Stimulated activated naive CD4-positive, alpha-beta T cell treated with Interleukin-2 at 50 U/mL for 16 hours (primary cell): ENCODE measurements at places on chromosomes 12 and 14.

- DNase-seq, result no peak
Measured at GRCh38 chr12:16573398-16574077, 32.4 kb downstream of the LMO3 start.

DNA sequence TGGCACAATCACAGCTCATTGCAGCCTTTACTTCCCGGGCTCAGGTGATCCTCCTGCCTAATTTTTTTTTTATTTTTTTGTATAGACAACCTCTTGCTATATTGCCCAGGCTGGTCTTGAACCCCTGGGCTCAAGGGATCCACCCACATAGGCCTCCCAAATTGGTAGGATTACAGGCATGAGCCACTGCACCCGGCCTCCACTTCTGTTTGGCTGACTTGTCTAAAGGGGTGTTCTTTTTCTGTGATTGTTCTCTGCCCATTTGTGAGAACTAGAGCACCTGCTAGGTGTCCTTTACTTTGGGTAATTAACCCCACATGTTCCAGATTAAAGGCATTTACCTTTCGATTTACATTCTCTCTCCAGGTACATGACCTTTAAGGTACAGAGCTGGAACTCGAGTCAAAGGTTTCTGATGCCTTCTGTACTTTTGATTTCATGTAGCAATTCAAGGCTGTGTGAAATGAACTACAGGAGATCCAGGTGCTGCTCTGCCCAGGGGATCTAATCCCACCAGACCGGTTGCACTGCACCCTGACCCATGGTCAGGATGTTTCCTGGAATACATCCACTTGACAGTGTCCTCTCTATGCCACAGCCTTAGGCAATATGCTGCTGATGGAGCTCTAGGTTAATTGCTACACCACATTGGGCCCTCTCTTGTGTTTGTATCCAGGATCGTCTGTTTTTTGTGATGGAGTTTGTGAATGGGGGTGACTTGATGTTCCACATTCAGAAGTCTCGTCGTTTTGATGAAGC lies 163.6 kb downstream of the PRKCH start:
- no peak for DNase-seq

DNA sequence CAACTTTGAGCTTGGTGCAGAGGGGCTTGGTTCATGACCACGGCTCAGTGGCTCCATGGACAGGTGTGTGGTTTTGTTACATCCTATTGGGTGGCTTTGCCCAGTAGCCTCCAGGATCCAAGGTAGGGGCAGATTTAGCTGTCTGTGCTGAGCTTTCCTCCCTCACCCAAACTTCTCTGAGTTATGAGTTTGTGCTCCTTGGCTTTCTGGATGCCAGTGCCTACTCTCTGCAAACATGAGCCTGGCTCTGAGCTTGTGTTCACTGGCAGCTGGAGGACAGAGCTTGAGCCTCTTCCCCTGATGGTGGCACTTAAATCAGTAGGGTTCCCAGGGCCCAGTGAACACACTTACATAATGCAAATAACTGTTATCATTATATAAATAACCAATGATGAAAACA lies 45.3 kb upstream of the HECTD1 start:
- DNase-seq, result no peak

DNA sequence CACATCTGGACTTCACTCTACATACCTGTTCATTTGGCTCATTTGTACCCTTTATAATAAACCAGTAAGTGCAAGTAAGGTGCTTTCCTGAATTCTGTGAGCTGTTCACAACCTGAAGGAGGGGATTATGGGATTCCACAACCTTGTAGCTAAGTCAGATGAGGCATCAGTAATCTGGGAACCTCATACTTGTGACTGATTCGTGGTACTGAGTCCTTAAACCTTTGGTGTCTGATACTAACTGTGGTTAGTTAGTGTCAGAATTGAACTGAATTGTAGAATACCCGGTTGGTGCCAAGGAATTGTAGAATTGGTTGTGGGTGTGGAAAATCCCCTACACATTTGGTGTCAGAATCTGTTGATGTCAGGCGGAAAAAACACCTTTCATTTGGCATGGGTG lies 83.4 kb downstream of the TMX1 start:
- no peak for DNase-seq

DNA sequence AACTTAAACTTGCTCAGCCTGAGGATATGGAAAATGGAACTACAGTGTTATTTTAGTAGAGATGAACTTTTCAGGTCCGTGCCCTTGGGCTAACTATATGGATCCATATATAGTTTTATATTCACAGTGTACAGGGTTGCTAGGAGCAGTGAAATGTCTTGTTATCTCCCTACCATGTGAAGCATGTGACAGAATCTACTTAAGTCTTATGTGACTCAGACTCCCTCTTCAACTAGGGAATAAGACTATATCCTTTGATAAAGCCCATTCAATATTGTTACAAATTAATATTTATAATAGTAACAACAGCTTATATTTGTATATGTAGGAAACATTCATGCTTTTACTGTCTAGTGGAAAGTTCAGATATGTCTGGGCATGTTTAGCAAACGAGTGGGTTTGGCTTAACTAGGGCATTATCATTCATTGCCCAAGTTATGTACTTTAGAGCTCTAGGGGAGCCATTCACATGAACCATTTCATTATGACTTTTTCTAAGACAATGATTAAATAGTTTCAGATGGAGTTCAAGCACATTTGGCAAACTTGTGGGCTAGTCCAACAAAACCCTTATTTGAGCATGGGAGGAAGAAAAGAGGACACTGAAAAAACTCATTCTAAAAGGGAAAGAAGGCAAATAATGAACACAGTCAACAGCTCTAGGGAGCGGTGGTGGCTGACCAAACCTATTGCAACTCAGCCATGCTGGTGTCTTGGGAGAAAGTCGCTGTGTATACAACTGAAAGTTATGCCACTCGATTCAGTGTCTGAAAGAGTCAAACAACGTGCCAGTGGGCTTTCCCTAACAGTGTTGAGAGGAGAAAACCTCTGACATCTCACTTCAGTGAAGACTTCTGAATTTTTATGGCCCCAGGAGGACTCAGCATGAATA lies 305.9 kb upstream of the G2E3 start:
- DNase-seq, result no peak

- DNase-seq, result no peak
Measured at GRCh38 chr14:24876996-24877395, 173.0 kb downstream of the STXBP6 start.

DNA sequence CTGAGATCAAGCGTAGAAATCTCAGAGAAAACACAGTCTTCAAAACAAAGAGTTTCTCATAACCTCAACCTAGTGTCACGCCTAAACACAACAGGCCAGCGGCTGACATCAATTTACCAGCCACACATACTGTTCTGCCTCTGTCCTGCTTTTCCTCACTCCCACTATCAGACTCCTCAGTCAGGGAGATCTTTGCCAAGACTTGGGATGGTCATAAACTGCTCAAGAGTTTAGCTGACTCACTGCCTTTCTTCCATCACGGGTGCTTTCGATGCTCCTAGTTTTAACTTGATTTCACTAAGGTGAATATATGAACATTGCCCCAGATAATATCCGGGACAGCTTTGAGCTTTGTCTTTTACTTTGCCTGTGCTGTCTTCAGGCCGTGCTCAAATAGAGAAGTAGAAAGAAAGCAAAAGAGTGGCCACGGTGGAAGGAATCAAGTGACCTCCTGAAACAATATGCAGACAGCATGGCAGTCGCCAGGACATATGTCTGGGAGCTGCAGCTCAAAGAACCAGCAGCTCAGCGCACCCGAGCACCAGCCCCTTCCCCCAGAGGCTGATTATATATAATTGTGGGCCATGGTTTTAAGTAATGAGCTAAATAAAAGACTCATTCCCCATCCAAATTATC lies 12.1 kb downstream of the MDM1 start:
- DNase-seq, result no peak

GRCh38 chr12:78040111-78040510 lies 209.4 kb downstream of the NAV3 start:
- DNase-seq, result no peak

- no peak for DNase-seq
Measured at GRCh38 chr14:74964787-74965485, 9.5 kb upstream of the PGF start.

DNA sequence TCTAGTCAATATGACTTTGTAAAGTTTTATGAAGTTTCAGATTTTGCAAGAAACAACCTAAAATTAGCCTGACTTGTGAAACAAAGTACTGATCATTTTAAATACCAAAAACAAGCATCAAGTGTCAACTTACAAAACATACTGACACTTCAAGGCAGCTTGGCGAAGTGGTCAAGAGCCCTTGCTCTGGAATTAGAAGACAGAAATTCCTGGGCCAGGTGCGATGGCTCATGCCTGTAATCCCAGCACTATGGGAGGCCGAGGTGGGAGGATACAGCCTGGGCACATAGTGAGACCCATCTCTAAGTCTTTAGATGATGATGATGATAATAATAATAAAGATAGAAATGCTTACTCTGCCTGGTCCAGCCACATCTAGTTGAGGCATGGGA lies 45.4 kb upstream of the NR2C1 start:
- DNase-seq, result no peak

DNA sequence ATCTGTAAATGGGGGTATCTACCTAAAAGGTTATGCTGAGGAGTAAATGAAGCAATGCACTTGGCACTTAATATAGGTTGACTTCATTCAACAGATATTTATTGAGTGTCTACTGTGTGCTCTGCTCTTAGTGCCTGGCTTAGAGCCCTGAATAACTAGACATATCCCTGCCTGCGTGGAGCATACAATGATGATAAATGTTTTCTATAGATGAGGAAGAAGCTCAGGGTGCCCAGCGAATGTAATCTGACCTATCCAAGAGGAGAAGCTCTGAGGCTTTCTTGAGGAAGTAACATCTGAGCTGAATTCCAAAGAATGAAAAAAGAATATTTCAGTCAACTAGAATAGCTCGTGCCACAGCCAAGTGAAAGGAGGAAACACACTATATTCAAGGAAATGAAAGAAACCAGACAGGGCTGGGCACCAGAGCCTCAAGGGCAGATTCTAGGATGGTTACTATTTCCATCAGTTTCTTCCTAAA lies 17.9 kb upstream of the HIGD1C start:
- DNase-seq, result no peak

DNA sequence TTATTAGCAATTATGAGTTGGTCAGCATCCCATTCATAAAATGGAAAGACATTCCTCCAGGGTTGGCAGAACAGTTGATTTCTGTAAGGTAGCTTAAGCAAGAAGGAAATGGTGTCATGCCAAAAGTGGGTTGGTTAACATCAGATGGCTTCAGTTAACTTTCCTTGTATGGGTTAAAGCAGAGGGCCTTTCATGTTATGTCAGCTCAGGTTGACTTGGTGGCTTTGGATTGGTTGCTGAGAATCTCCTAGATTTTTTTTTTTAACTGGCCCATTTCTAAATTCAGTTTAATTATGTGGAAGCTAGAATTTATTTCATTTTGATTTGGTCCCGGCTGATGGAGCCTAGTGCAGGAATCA lies 87.8 kb downstream of the BBS10 start:
- no peak for DNase-seq

- DNase-seq, result no peak
Measured at GRCh38 chr14:102931580-102932285, 9.3 kb downstream of the AMN start.

GRCh38 chr14:53701108-53701875 lies 255.3 kb downstream of the BMP4 start:
- no peak for DNase-seq

DNA sequence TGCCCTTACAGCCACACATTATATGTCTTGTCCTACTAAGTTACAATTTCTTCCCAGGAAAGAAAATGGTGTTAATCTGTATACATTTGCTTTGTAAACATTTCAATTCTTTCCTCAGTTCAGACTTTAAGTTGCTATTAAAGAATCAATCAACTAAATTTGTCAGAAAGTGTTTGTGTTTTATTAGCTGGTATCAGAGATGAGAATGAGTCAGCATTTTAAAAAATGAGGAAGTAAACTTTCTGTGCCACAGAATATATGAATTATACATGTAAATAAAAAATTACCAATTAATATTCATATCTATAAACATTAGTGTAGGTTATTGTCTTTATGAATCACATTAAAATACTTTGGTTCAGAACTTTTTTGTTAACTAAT lies 82.0 kb downstream of the LMO3 start:
- no peak for DNase-seq

- no peak for DNase-seq
Measured at GRCh38 chr14:61891810-61892209, 129.6 kb downstream of the SNAPC1 start.

GRCh38 chr14:52960627-52961026 lies 9.8 kb upstream of the FERMT2 start:
- DNase-seq, result no peak

DNA sequence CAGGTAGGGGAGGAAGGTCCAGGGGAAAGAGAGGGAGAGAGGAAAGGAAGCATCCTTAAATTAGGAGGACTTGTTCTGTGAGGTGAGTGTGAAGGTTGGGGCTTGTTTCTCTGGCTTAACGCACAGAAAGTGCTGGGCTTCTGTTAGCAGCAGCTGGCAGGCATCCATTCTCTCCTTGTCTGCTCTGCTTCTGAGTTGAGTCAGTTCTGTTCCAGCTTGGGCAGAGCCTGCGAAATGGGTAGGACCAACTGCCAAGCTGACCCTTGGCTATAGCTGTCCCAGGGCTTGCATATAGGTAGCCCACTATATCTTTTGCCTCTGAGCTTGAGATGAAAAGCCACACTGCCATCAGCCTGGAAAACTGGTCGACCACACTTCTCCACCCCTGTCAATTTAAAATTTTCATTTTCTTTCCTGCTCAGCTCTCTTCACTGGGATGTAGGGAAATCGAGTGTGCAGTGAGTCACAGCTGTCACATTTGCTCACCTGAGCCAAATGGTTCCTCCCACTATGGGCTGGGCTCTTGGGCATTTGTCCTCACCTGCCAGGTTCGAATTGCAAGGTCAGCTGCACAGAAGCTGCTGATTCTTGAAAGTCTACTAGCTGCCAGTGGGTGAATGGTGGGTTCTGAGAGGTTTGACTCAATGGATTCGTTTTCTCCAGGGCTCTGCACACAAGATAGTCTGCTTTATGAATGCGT lies 256.4 kb upstream of the PWP1 start:
- no peak for DNase-seq

DNA sequence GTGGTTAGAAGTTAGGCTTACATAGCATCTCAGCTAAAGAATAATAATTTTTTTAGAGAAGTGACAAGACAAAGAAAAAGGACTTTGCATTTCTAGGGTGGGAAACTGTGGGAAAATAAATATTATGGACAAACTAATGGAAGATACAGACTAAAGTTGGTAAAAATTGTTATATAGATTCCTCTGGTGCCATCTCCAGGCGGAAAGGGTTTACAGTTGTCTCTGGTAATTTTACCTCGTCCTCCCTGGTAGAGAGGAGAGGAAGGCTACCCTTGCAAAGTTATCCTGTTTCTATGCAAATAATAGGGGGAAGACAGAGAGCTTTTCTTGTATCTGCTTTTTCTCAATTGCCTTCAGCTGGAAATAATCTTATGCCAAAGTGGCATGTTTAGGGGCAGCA lies 5.2 kb downstream of the OR11G2 start:
- no peak for DNase-seq
